ENCODE measurements at places on chromosomes 6 and 20. TPM values are rescaled to one million over a fixed set of nuclear protein-coding genes. Genes with fewer than 3 reads are reported as not detected.
A peak's percentile ranks its signal among the peaks of the same experiment; 100 is the strongest.

Gene NRM
- total RNA-seq: 14.0 TPM

Gene TUBB1
- total RNA-seq: 0.36 TPM

Gene SLC32A1
- total RNA-seq: not detected

Gene SUMO4
- total RNA-seq: 0.10 TPM

Gene IYD
- total RNA-seq: not detected

Gene BPIFB1
- total RNA-seq: not detected

Gene LTA
- total RNA-seq: not detected

Gene WFDC12
- total RNA-seq: not detected

Gene BANF2
- total RNA-seq: not detected

GRCh38 chr6:32047084-32047478 is 8.9 kb downstream of the CYP21A2 start:
- peak; percentile 90 for DNase-seq

GRCh38 chr6:116176596-116176995 is 50.7 kb upstream of the COL10A1 start:
- DNase-seq: no peak

DNA sequence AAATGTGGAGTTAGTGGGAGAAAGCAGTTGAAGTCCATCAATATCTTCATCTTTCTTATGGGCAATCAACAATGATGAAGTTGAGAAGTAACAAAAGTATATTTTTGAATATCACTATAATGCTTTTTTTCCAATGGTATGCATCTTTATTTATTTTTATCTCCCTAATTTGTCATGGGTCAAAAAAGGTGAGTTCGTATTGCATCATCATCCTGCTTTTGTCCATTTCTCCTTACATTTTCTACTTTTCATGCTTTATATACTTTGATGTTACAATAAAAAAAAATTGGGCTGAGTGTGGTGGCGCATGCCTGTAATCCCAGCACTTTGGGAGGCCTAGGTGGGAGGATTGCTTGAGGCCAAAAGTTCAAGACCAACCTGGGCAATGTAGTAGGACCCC is 101.2 kb upstream of the STXBP5 start:
- no peak for DNase-seq

DNA sequence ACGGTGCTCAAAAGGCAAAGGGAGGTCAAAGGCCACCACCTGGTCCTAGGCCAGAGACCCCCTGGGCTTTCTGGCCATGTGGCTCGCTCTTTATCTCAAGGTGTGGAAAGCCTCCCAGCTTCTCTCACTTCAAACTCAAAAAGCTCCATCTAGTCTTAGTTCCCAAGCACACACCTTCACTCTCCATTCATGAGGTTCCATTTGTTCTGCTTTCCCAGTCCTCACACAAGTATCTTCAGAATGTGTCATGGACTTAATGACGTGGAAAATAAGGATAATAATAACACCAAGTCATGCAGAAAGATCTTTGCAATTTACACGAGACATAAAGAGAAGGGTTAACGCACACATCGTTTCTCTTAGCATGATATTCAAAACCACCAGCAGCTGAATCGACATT is 219.3 kb downstream of the GMDS start:
- DNase-seq: no peak

DNA sequence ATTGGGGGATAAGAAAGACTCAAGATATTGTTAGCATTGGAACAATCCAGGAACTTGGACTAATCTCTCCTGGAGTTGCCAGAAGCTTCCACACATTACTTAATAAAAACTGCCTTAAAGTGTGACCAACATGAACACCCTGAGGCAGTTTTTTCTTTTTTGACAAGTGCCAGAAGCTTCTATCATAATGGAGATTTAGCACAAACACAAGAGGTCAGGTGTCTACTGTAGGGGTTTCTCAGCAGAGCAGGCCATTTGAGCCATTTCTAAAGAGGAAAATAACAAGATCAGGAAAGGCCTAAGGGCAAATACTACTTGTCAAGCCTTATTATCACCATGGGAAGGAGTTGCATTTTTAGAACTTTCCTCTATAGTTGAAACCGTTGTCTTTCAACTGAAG is 361.5 kb downstream of the EPM2A start:
- no peak for DNase-seq

GRCh38 chr6:108961985-108962384 is 113.8 kb downstream of the ARMC2 start:
- no peak for DNase-seq

- peak; percentile 76 for DNase-seq
These were observed 235.2 kb downstream of the SYNE1 start for GRCh38 chr6:152401978-152402377.

- DNase-seq: no peak
These were observed 320.6 kb downstream of the QKI start for GRCh38 chr6:163735076-163735475.

- DNase-seq: no peak
These were observed 92.4 kb downstream of the NCR2 start for GRCh38 chr6:41427642-41428335.

- no peak for DNase-seq
These were observed 409.1 kb upstream of the AGPAT4 start for GRCh38 chr6:161682982-161683381.

DNA sequence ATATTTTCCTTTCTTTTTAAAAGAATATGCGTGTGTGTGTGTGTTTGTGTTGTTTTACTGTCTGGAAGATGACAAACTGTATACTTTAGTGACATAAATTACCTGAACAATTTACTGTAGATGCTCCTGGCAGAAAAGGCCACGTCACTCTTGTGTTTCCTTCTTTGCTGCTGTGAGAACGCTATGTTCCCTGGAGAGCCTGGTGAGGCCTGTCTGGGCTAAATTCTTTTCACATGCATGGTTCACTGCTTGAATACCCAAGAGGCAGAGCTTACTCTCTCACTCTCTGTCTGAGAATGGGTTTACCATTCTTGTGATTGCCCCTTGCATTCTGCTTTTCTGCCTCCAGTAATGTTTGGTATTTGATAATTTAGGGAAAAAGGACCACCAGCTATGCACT is 64.3 kb downstream of the EDN1 start:
- no peak for DNase-seq

GRCh38 chr6:87103977-87104601 is 9.2 kb upstream of the CGA start:
- no peak for DNase-seq

DNA sequence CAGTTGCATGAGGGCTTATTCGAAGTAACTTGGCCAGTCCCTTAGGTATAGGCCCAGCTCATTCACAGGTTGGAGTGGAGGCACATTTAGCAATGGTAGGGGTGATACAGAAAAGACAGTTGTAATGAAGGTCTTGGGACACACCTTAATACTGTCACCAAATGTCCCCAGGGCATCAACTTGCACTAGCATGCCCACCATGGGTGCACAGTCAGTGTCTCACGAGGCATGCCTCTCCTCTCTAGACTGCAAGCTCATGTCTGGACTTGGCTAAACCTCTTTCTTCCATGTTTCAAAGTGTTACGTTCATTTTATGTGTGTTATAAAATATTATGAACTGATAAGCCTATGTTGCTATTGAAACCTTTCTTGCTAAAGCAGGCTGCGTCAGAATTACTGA is 124.0 kb upstream of the ECI2 start:
- no peak for DNase-seq

- no peak for DNase-seq
These were observed 3.2 kb upstream of the TREML1 start for GRCh38 chr6:41157323-41157722.

GRCh38 chr6:3911614-3912336 is 62.6 kb downstream of the FAM50B start:
- peak; percentile 94 for DNase-seq

DNA sequence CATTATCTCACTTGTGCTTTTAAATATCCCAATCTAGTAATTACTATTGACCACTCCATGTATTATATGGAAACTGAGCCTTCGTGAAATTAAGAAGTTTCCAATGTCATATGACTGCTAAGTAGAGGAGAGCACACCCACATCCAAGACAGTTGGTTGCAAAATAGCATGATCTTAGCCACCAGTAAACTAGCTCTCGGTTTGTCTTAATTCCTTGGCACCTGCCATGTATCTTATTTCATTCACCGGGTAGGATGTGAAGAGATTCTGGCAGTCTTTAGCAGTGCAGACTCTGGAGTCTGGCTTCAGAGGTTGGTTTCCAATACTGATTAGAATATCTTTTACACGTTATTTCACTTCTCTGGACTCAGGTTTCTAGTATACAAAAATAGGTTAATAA is 270.3 kb downstream of the LAMA2 start:
- no peak for DNase-seq

DNA sequence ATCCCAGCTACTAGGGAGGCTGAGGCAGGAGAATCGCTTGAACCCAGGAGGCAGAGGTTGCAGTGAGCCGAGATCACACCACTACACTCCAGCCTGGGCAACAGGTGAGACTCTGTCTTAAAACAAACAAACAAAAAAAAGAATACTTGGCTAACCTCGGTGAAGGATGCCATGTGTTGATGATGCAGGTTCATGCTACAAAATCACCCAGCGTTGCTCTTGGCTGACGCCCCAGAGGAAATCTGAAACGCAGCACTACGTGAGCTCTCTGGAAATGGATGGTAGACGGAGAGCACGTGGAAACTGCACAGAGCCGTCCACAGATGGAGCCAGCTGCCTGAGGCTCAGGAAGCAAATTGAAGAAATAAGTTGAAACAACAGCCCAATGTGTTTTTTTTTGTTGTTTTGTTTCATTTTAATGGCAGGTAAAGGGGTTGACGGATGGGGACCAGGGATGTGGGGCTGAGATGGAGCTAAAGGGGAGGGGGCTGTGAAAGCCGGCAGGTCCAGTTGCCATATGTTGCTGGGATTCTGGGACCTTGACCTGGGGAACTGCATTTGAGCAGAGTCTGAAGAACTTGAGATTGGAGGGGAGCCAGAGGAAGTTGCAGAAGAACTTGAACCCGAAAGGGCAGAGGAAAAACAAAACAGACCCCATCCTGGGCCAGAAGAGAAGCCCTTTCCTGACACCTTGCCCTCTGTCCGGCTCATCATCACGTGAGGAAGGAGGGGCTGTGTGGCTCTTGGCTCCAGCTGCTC is 12.8 kb upstream of the MANBAL start:
- DNase-seq: no peak

- DNase-seq: no peak
These were observed 100.1 kb downstream of the ZFAND3 start for GRCh38 chr6:37919417-37920157.

GRCh38 chr6:75824160-75824559 is 75.1 kb downstream of the MYO6 start:
- DNase-seq: no peak

GRCh38 chr20:34181484-34181883 is 59.7 kb upstream of the ASIP start:
- DNase-seq: no peak

GRCh38 chr6:67467341-67467740 is 1167.7 kb upstream of the ADGRB3 start:
- no peak for DNase-seq

- DNase-seq: no peak
These were observed 102.8 kb upstream of the JARID2 start for GRCh38 chr6:15143086-15143485.

DNA sequence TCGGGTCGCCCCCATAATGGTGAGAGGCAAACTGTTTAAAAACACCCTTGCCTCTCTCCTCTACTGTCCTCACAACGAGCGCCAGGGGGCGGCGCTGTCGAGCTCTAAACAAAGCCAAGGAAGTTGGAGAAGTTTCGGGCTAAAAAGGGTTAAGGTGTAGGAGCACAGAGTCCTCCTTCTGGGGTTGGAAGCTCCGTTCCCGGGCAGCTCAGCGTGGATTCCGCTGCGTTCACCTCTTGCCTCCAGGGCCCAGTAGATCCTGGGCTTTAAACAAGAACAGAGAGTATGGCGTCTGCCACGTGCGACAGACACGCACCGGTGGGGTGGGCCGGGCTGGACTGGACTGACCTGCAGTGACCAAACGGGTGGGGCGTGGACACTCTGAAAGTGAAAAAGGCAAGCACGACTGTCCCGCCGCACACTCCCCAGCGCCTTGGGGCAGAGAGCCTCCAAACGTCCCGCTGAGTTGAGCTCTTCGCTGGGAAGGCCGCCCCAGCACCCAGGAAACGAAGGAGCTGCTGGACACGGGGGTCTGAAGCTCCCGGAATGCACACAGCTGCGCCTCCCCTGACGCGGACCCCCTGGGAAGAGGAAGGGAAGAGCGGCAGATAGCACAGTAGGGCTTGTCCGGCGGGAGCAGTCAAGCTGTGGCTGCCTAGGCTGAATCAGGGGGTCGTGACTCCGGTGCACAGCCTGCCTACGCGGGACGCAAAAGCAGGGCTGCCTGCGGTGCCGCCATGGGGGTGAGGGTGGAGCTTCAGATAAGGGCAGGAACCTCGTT is 1.6 kb upstream of the THBD start:
- DNase-seq: no peak

GRCh38 chr20:6311841-6312655 is 189.2 kb upstream of the FERMT1 start:
- no peak for DNase-seq

- no peak for DNase-seq
These were observed 60.8 kb downstream of the CD24 start for GRCh38 chr6:106913676-106914280.

DNA sequence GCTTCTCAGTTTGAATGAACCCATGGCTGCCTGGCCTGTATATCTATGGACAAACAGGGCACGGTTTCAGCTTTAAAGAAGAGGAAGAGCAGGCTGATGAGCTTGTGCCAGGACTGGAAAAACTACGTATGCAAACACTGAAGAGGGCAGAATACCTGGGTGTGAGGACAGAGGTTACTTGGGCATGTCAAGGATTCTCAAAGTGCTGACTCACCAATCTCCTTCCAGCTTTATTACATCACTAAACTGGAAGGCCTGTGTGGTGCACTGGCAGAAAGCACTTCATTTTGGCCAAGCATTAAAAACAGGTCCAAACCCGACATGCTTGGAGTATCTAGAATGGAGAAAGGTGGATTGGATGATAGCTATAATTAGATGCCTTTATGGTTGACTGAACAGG is 95.2 kb downstream of the GMPR start:
- peak; percentile 52 for DNase-seq

DNA sequence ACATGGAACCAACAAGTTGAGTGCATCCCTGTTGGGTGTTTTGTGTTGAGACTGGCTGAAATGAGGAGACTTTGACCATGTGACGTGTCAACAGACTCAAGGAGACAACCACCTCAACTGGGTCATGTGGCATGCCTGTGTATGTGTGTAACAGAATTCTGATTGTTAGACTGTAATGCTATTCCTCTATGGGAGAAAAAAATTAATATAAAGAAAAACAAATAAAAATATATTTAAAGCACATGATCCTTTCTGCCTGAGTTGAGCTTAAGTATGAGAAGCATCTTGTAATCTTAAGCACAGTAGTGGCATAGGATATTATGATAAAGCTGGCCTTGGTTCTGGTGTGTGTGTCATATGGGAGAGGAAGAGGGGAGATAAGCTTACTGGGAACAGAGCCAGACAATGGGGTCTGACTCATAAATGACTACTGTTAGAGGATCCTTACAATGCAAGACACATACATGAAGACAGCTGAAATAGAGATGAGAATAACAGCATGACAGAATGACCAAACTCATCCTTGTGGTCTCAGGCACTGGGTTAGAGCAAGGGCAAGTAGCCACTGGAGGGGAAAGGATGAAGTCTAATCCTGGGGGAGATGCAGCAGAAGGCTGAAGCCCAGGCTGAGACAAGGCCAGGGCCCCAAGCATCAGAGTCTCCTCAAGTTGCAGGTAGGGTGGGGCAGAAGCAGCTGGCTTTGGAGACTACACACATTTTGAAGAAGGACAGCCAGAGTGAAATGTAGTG is 9.2 kb downstream of the TP53INP2 start:
- peak; percentile 99 for DNase-seq

Data from A172 (cell line).